Activated CD8-positive, alpha-beta memory T cell treated with anti-CD3 and anti-CD28 coated beads for 36 hours (primary cell): ENCODE measurements at places on chromosomes 5 and 9. TPM values are rescaled to one million over a fixed set of nuclear protein-coding genes. Genes with fewer than 3 reads are reported as not detected.

SLC34A3 gene
- total RNA-seq, result not detected

FIBCD1 gene
- not detected for total RNA-seq

PCDHB10 gene
- not detected for total RNA-seq

QRFP gene
- total RNA-seq, result not detected

HTR1A gene
- total RNA-seq, result not detected

TMEM215 gene
- not detected for total RNA-seq

FGF1 gene
- total RNA-seq, result not detected

PCDHB5 gene
- total RNA-seq, result not detected

RICTOR gene
- 22.1 TPM for total RNA-seq

SHOC1 gene
- total RNA-seq, result not detected
